ENCODE measurements at places on chromosomes 1 and 21.
A peak's percentile ranks its signal among the peaks of the same experiment; 100 is the strongest.

- no peak for DNase-seq
Observed at GRCh38 chr1:230794431-230794830, 47.2 kb downstream of the CAPN9 start.

- DNase-seq: no peak
Observed at GRCh38 chr21:15837645-15838044, 107.9 kb downstream of the USP25 start.

GRCh38 chr1:10851024-10852013, 54.9 kb upstream of the CASZ1 start:
- no peak for DNase-seq

- no peak for DNase-seq
Observed at GRCh38 chr1:42340093-42340492, 5.1 kb upstream of the FOXJ3 start.

DNA sequence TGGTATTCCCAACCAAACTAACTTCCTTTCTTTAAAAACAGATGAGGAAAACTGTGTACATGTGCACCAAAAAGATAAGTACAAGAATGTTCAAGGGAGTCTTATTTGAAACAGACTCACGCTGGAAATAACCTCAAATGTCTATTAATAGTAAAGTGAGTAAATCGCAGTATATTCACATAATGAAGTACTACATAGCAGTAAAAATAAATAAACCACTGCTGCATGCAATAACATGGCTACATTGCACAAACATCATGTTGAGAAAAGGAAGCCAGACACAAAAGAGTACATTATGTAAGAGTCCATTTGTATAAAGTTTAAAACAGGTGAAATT, 5.2 kb upstream of the DENND2D start:
- DNase-seq: no peak

DNA sequence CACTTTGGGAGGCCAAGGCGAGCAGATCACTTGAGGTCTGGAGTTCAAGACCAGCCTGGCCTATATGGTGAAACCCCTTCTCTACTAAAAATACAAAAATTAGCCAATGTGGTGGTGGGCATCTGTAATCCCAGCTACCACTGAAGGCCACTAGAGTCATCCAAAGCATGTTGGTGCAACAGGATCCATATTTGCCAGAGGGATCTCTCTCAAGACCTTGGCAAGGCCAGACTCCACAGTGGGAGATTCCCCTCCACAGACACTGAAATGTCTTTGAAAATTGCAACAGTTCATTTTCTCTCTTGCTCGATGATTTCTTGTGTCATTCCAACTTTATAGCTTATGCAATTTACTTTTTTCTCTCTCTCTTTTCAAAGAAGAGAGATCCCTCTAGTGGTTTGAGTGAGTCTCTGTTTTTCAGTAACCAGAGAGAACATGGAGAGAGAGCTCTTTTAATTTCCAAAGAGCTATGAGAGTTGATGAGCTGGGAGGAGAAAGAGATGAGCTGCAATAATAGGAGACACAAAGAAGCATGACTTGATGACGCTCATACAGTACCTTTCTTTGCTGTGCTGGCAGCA, 176.8 kb upstream of the USP25 start:
- DNase-seq: peak; percentile 31

DNA sequence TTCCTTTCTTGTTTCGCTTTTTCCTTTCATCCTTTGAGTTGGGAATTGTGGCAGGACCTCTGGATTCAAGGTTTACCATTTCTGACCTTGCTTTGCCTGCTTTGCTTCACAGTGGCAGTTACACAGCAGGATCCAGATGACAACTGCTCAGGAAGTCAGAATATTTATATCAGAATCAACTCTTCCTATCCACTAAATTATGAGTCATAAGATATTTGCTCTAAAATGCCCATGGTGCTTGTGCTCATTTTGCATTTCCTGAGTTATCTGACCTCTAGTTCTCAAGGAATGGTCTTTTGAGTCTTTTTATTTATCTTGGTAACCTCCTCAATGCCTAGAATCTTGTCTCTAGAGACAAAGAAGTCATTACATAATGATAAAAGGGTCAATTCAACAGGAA, 290.8 kb downstream of the LRRC7 start:
- no peak for DNase-seq

GRCh38 chr1:107073493-107073892, 17.0 kb downstream of the PRMT6 start:
- DNase-seq: no peak

GRCh38 chr1:66374148-66374547, 159.8 kb upstream of the SGIP1 start:
- DNase-seq: peak; percentile 42

DNA sequence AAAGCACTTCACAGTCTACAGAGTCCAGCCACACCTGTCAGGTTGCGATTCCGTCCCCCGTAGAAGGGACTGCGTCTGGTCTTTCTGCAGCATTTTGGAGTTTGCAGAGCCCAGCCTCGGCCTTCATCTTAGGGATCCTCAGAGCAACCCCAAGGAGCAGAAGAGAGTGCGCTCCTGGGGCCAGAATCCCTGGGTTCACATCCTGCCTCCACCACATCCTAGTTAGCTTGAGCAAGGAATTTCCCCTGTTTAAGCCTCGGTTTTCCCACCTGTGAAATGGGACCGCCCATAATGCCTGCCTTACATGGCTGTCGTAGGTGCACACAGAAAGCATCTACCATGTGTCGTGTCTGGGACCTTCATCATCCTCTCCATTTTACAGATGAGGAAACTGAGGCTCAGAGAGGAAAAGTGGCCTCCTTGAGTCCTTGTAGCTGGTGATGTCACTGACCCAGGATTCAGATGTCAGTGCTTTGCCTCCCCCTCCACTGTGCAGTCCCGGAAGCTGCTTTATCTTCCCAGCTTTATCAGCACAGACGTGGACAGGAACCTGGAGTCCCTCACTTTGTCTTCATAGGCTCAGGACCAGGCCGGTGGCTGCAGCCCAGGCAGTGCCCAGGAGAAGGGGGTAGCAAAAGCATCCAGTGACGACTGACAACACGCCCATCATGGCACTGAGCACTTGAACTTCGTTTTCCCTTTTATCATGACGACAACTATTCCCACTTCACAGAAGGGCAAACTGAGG, 438.5 kb downstream of the MATN1 start:
- no peak for DNase-seq

- DNase-seq: peak; percentile 16
Observed at GRCh38 chr1:158527190-158527815, 26.9 kb downstream of the OR6Y1 start.

DNA sequence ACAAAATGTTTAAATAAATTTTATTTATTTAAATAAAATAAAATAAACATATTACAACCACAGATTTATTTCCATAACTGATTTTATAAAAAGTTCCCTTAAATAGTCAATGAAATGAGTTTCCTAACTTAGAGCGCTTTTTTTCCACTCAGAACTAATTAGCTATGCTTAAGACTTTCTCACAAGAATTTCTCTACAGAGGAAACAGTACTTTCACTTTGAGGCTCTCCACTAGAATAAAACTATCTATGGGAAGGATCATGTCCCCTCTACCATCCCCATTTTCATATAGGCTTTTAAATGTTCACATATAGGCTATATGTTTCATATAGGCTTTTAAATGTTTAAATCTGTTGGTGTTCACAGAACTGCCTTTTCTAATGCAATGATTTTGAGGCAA, 40.0 kb upstream of the DPH5 start:
- DNase-seq: peak; percentile 16

DNA sequence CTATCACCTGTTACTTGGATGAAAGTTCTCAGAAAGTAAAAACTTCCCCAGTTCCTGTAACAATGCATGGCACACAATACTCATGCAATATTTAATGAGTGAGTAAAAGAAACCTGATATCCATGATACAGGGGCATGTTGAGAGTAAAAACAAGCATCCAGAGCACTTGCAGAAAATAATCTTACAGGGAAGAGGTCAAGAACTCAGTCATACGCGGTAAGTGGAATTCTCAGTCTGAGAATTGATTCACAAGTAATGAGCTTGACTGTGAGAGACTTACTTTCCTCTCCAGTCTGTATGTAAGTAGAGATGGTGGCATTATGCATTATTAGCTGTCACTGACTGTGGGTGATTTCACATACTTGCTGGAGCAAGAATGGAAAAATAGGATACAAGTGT, 976.9 kb downstream of the BRINP3 start:
- no peak for DNase-seq

- no peak for DNase-seq
Observed at GRCh38 chr1:224510880-224511645, 76.5 kb upstream of the WDR26 start.

DNA sequence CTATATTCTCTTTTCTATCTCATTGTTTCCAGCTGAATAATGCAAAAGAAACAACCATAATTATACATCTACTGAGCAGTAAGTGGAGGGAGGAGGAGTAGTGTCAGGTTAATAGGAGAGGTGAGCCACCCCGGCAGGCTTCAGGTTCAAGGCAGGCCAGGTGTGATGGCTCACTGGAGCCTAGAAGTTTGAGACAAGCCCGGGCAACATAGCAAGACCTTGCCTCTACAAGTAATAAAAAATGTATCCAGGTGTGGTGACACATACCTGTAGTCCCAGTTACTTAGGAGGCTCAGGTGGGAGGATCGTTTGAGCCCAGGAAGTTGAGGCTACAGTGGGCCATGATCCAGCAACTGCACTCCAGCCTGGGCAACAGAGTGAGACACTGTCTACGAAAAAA, 1.9 kb upstream of the DIP2A start:
- DNase-seq: no peak

DNA sequence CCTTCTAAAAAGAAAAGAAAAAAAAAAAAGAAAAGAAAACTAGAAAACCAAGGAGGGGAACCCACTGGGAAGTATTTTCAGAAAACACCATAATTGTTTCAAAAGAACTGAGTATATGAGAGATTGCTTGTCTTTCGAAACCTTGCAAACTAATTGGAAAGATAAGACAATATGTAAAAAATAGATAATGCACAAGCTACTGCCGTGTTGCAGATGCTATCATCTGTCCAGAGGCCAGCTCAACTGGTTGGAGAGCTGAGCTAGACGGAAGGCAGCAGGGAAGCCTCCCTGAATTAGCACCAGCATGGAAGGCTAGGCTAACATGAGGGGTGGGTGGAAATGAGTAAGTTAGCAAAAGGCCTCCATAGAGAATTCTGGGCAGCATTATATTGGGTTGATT, 16.2 kb upstream of the CACHD1 start:
- no peak for DNase-seq

- peak; percentile 59 for DNase-seq
Observed at GRCh38 chr1:100391675-100392074, 39.4 kb downstream of the CDC14A start.

DNA sequence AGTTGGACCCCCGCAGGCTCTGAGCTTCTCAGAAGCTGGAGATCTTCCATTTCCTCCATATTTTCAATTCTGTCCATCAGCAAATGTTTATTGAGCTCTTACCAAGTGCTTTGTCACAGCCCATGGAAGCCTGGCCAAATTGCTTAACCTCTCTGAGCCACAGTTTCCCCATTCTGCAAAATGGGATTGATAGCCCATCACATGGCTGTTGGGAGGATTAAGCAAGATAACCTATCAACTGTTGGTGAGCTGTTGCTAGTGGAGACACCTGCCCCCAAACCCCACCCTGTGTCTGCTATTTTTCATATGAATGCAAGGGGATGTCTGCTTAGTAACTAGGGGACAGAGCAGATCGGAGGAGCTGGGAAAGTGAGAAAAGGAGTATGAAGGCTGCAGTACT, 38.3 kb downstream of the CD34 start:
- no peak for DNase-seq

DNA sequence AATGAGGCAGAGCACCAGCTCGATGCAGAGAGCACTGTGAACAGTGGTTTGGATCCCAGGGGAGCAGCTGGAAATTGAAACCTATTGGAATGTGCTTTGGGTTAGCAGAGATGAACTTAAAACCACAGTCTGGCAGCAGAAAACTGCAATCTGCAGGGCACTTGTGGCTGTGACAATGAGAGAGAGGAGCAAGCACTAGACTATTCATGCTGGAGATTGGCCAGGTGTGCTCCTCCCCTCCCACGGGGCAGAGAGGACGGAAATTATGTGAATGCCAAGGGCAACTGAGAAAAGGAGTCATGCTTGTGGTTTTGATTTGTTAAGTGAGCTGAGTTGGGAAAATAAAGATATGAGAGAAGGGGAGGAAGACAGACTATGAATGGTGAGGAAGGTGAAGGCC, 38.1 kb downstream of the HSD3B2 start:
- DNase-seq: no peak

GRCh38 chr1:191901651-191902050, 256.6 kb upstream of the RGS18 start:
- no peak for DNase-seq

GRCh38 chr1:161080441-161081405, 8.6 kb downstream of the NECTIN4 start:
- no peak for DNase-seq

DNA sequence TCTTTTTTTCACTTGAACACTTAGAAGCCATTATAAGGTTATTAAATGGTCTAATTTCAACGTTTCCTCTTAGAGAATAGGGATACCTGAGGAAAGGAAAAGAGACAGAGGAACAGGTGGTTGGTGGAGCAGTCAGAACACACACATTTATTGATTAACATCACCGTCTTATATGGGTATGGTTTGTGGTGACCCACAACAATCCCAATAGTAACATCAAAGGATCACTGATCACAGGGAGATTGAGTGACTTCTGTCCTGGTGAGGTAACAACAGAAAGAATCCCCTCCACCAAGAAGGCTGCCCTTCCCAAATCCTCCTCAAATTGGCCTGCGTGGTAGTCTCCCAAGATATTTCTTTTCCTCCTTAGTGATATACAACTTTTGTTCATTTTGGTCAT, 474.0 kb downstream of the PLPP3 start:
- DNase-seq: no peak

DNA sequence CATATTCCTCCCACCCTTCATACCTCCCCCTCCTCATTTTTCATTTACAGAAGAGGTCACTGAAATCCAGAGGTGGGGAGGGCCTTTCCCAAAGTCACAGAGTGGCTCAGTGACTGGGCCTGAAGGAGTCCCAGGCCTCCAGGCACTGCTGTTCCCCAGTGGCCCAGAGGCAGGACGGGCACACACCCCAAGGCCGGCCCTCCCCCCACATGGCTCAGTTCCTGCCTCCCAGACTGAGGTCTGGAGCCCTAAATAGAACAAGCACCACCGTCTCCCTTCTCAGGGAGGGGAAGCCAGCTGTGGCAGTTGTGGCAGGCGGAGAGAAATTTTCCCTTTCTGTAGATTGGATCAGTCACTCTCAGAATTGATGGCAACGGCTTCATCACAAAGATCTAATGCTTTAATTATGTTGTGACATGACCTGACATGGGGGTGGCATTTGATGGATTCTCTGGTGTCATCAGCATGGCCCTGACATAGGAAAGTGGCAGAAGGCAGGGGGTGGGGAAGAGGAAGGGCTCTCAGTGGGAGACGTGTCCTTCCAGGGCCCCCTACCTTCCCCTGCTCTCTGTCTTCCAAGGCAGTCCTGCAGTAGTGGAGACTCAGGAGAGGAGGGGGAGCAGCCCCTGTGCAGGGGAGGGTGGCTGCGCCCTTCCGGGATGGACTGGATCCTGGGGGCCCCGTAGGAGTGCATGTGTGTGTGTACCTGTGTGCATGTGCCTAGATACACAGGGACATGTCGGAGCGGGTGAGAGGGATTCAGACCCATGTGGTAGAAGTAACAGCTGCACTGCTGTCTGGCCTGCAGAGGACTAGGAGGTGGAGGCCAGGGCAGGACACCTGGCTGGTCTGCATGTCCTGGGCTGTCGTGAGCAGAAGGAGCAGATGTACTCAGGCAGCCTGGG, 41.2 kb upstream of the FOXO6 start:
- DNase-seq: no peak

Measured in CD4-positive, alpha-beta T cell treated with Interleukin-17A for 1 hour (primary cell).